ENCODE measurements at places on chromosomes 1 and 21.

DNA sequence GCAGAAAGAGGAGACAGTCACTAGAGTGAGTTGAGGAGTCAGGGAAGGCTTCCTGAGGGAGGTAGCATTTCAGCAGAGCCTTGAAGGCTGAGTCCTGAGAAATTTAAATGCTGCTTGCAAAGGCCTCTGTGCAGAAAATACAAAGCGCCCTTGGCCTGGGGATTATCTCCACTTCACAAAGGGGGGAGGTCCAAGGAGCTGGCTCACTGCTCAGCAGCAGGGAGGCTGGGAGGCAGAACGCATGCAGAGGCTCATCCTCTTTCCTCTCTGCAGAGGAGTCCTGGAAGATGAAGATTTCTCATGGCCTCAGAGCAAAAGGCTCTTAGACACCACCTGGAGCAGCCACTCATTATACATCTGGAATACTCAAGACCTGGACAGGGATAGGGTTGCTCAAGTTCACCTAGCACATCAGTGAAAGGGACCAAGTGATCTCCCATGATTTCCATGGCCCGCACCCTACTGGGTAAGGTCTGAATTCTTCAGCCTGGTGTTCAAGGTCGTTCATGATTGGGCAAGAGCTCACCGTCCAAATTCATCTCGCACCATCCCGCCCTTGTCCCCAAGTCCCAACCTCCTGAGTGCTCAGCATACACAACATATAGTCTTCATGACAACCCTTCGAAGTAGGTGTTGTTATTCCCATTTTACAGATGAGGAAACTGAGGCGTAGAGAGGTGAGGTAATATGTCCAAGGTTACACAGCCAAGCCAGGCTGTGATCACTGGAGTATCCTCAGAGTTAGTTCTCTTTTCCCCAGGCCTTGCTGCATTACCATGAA is 9.0 kb downstream of the SLC1A7 start:
- no peaks in the 10 kb centered on the region for H3K4me1 ChIP-seq
- no peak for DNase-seq

DNA sequence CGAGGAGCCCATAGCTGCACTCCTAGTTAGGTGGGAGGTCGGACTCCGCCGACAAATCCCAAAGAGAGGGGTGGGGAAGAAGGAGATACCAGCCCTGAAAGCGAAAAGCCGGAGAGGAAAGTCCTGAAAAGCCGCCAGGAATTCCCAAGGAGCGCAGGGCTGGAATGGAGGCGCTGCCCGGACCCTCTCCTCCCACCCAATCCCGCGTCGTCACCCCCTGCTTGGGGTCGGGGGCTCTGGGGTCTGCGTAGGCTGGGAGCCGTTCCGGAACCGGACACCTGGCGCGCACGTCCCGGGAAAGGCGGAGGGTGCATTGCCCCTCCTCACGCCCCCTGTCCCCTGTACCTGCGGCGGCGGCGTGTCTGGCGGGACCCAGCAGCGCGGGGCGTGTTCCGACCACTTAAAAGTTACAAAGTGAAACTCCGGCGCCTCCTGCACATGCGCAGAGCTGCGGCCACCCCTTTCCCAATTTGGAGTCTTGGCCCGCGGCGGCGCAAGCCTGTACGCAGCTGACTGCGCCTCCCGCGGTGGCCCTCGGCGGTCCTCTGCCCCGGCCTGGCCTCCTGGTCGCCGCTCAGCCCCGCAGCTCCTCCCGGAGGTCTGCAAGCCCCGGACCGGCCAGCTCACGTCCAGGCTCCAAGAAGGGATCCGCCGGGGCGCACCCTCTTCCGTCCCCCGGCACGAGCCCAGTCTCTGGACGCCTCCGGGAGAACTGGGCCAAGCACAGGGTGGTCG is at the start of gene TMEM63A:
Gene TMEM63A, minus strand, starts transcription at position 422 of the 735 bp plus-strand sequence. CDS start 4,800 bp downstream, outside the sequence.
- H3K4me1 ChIP-seq, result peaks cover 49% of the 10 kb centered on the region
- no peaks in the 10 kb centered on the region for H3K27me3 ChIP-seq
- peak within 1 kb of the TSS; percentile 98 for H3K4me3 ChIP-seq
- peak; percentile 98 for DNase-seq
- H3K27ac ChIP-seq, result peak within 1 kb of the TSS; percentile 89

GRCh38 chr1:31376375-31377134 is 3.7 kb upstream of the FABP3 start:
- no peak overlapping the region for H3K27ac ChIP-seq
- peaks cover 34% of the 10 kb centered on the region for H3K4me1 ChIP-seq
- no peaks in the 10 kb centered on the region for H3K36me3 ChIP-seq
- H3K4me3 ChIP-seq, result no peak overlapping the region

- H3K4me1 ChIP-seq, result peaks cover 11% of the 10 kb centered on the region
- DNase-seq, result no peak
- H3K4me3 ChIP-seq, result no peak overlapping the region
- H3K27me3 ChIP-seq, result no peaks in the 10 kb centered on the region
- H3K36me3 ChIP-seq, result no peaks in the 10 kb centered on the region
These were observed 6.6 kb downstream of the CLEC20A start for GRCh38 chr1:178490136-178490535.

- H3K4me1 ChIP-seq, result peaks cover 36% of the 10 kb centered on the region
- no peaks in the 10 kb centered on the region for H3K27me3 ChIP-seq
- peaks cover 5% of the 10 kb centered on the region for H3K36me3 ChIP-seq
- H3K27ac ChIP-seq, result peak overlapping the region; percentile 95
- peak overlapping the region; percentile 71 for H3K4me3 ChIP-seq
These were observed 1.4 kb downstream of the PI4KB start for GRCh38 chr1:151325646-151326429.

DNA sequence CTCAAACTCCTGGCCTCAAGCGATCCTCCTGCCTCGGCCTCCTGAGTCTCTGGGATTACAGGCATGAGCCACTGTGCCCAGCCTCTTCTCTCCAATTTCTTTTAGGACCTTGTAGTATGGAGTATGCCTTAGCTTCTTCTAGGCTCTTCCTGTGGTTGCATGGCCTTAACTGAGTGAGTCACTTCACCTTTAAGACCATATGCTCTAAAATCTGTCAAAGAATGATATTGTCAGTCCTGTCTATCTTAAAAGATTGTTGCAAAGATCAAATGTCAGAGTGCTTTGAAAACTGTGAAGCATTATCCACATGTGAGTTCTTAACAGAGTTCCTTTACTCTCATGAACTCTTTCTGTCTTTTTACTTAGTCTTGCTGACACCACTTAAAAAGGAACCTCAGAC is 37.2 kb downstream of the ATP2B4 start:
- peaks cover 96% of the 10 kb centered on the region for H3K4me1 ChIP-seq
- H3K4me3 ChIP-seq, result no peak overlapping the region
- peak overlapping the region; percentile 87 for H3K27ac ChIP-seq
- no peaks in the 10 kb centered on the region for H3K27me3 ChIP-seq
- H3K36me3 ChIP-seq, result no peaks in the 10 kb centered on the region
- no peak for DNase-seq

GRCh38 chr1:147099192-147099591 is 73.1 kb downstream of the PRKAB2 start:
- H3K27me3 ChIP-seq, result no peaks in the 10 kb centered on the region
- no peak for DNase-seq
- H3K27ac ChIP-seq, result no peak overlapping the region
- H3K4me3 ChIP-seq, result no peak overlapping the region
- no peaks in the 10 kb centered on the region for H3K4me1 ChIP-seq

All from sigmoid colon (tissue), 7 donors.